Activated naive CD4-positive, alpha-beta T cell treated with anti-CD3 and anti-CD28 coated beads, Interleukin-2, amount 50 U/mL, for 16 hours (primary cell): ENCODE measurements at places on chromosomes 7 and 10.

GRCh38 chr7:51430480-51431086 lies 114.0 kb upstream of the COBL start:
- DNase-seq = no peak

DNA sequence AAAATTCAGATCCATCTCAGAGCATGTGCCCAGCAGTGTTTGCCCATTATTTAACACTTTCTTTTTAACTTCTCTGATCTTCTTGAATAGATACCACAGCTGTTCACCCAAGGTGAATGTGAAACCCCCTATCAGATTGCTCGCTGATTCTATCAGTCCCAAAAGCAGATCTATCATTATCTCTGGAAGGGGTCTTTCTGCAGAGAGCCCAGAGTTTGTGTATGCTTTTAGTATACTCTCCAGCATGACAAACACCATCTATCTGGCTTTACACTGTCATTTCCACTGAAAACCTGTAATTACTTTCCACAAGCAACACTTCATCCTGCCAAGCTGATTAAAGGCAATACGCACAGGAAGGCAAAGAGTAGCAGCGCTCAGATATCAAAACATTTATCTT lies 168.2 kb downstream of the CACNA2D1 start:
- DNase-seq = no peak

DNA sequence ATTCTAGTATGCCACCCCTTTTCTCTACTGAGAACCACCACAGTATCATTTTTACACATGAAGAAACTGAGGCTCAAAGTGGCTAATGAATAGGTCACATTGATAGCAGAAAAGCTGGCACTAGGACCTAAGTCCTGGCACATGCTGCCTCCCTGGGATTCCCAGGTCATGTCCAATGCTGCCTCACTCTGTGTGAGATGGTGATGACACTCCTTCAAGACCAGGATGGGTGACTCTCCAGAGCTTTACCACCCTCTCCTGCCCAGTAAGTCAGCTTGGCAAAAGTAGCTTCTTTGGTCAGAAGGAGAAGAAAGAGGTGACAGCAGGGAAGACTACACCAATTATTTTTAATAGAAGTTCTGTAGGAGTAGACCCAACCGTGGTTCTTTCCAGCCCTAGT lies 13.3 kb upstream of the AKR1B10 start:
- no peak for DNase-seq

- no peak for DNase-seq
Measured at GRCh38 chr7:66747881-66748511, 7.5 kb downstream of the RABGEF1 start.

GRCh38 chr10:70324339-70324861 lies 40.6 kb upstream of the NPFFR1 start:
- DNase-seq = no peak

DNA sequence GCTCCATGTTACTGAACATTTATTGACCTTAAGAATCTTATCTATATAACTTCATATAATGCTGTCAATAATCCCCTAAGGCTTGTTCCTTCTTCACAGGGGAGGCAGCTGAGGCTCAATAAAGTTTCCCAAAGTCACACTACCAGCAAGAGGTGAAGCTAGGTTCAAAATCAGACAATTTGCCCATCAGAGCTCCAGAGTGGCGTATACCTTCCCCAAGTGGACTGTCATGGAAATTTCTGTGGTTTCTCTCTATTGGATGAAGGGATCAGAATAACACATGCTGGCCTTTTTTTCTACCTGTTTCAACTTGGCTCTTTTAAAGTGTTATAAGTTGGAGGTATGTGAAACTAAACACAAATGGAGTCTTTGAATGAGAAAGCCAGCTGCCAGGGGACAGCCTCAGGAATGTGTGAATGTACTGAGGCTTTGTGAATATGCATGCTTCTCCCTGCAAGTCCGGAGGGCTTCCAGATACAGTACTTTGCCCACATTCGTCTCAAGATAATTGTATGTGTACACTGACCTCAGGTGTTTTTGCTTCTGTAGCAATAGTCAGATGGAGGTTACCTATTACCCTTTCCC lies 656.3 kb upstream of the CELF2 start:
- no peak for DNase-seq

DNA sequence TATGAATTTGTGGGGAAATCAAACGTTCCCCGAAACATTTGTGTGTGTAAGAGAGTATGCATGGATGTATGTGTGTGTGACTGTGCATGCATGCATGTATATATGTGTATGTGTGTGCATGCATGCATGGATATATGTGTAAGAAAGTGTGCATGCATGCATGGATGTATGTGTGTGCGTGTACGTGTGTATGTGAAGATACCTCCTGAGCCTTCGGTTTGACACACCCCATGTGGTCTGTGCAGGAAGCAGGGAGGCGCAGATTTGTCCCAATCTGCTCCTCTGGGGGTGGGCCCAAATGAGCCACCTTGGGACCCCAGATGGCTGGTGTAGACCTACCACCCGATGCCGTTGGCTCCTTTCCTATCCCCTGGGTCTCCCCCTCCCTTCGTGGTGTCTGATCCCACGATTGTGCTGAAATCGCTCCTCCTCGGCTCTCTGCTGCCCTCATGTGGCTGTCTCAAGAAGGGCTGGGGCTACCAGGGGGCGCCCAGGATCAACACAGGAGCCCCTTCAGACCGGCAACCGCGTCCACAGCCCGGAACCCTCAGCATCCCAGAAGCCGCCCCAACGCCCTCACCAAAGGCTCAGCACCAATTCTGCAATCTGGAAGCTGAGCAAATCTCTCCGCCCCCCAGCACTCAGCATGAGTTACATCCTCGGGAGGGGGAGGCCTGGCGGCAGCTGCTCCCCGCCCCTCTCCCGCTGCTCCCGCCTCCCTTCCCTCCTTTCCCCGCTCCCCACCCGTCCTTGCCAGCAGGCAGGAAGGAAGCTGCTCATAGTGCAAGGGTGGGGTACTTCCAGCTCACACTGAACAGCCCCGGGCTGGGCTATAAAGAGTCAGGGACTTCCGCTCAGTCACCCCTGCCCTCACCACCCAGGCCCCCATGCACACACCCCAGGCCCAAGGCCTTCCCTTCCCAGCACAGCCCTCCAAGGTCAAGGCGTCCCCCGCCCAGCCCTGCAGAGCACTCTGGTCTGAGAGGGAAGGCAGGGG lies 2.3 kb upstream of the NOS3 start:
- DNase-seq = peak; percentile 70

DNA sequence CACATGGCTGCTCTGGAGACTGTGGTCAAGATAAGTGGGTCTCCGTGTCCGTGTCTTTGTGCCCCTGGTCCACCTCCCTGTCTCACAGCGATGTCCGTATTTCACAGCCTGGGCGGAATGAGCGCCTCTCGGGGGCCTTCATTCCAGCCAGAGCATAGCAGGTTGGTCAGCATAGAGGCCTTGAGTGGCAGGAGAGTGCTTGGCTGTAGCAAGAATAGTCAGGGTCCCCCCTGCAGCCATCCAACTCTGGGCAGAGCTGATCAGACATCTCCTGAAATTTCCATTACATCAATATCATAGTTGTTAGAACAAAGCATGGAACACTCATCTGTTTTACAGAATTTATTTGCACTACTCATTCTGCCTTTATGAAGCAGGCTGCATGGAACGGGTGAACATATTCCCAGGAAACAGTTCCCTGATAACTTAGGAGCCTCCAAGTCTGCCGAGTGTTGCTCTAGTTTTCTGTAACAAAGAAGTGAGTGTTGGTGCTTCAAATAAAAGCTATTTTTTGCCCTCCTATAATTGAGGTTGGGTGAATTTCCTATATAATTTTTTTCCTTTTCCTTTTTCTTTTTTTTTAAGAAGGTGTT lies 255.3 kb downstream of the INHBA start:
- DNase-seq = no peak

GRCh38 chr10:93438613-93439253 lies 43.4 kb downstream of the MYOF start:
- DNase-seq = no peak

DNA sequence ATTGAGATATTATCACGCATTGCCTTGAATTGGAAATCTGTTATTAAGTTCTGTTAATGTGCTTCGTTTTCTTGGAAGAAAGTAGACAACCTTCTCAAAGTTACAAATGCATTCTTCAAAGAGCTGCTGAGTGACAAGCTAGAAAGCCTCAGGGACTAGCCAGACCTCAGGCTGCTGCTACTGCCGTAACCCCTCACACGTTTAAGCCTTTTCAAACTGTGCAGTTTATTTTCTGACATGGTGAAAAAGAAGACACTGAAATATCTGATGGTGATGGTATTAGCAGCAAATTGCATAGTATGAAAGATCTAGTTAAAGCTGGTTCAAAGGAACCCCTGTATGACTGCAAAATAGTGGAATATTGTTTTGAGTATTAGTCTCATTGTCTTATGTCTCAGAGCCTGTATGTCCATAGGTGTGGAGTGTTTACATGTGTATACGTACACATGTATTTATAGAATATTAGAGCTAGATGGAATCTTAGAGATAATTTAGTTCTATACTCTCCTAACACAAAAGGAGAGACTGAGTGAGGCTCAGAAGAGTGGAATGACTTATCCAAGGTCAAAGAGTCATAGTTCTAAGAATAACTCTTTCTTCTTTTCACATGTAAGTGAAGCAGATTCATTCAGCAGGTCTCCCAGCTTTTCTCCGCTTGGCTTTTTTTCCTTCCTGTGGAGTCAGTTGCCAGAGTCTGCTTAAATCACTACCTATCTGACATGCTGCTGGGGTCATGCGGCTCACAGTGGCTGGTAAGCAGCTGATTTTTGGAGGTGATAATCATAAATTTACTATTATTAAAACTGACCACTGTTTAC lies 431.9 kb downstream of the PLXDC2 start:
- DNase-seq = no peak

- DNase-seq = no peak
Measured at GRCh38 chr7:30238721-30239441, 45.5 kb upstream of the ZNRF2 start.
